ENCODE measurements at places on chromosomes 3 and 15.

- no peak for DNase-seq
Measured at GRCh38 chr3:53913401-53913800, 21.7 kb upstream of the SELENOK start.

DNA sequence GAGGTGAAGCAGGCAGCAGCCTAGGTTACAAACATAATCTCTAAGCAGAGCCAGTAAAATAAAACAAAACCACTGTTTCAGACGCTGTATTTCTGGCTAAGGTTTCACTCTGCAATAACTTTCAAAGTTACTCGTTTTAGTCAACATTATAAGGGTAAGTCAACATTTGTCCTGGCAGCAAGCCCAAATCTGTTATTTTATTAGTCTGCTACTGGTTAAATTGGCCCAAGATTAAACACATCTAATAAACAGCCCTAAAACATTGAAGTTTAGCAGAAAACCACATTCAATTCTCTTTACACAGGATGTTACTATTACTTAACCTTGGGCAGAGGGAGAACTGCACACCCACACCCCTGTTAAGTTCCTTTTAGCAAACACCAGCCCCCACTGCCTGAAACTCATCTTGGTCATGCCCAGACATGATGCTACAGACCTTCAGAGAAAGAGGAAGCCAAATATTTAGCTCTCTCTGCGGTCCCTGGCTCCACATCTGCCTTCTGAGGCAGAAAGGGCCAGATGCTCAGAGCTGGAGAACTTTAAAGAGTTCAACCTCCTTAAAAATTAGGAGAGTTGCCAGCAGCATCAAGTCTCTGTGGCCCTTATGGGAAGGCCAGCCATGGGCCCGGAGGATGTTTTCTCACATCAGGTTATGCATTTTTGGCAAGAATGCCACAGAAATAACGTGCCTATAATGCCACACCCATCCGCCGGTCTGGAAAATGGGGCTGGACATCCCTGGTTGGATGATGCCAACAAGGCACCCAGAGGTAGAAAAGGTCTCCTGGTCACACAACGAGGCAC, 17.9 kb downstream of the ARHGEF3 start:
- no peak for DNase-seq

- DNase-seq = no peak
Measured at GRCh38 chr3:197356275-197356674, 57.9 kb upstream of the DLG1 start.

- DNase-seq = no peak
Measured at GRCh38 chr15:87732976-87733375, 523.6 kb downstream of the NTRK3 start.

DNA sequence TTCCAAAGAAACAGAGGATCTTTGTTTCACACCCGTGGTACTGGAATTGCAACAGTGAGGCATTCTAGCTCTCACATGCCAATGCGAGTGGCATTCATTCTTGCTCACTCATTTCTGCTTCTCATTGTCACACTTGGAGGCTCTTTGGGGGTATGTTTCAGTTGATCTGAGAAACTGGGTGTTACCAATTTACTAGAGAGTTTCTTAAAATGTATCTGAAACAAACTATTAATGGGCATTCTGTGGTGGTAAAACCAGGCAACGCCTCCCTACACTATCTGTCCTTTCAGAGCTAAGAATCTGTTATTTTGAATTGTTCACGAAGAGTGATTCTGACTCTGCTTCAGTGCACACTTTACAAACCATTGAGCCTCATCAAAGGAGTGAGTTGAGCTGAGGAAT, 140.6 kb upstream of the BHLHE40 start:
- DNase-seq = no peak

GRCh38 chr15:80099241-80099640, 39.8 kb downstream of the ZFAND6 start:
- DNase-seq = no peak

DNA sequence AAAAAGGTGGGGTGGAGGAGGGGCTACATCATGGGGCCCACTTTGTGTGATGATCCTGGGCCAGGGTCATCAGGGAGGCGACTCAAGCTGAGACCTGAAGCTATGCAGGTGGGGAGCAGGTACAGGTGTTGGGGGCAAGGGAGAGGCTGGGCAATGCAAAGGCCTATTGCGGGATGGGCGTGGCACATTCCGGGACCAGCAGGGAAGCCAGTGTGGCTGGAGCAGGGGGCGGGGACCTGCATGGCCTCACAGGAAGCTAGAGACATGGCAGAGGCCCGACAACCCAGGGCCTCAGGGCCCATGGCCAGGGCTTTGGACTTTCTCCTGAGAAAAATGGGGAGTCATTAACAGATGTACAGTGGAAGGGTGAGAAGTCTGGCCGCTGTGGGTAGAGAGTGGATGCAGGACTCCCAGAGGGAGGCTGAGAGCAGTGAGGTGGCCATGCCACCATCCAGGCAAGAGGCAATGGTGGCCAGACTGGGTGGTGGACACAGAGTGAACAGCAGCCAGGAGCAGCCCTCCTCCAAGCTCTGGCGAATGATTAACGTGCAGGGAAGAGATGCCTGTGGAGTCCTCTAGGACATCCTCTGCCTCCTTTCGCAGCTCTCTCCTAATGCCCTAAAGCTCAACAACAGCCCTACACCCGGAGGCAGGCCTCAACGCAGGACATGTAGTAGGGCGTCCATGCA, 122.6 kb upstream of the ATP2B2 start:
- DNase-seq = no peak

DNA sequence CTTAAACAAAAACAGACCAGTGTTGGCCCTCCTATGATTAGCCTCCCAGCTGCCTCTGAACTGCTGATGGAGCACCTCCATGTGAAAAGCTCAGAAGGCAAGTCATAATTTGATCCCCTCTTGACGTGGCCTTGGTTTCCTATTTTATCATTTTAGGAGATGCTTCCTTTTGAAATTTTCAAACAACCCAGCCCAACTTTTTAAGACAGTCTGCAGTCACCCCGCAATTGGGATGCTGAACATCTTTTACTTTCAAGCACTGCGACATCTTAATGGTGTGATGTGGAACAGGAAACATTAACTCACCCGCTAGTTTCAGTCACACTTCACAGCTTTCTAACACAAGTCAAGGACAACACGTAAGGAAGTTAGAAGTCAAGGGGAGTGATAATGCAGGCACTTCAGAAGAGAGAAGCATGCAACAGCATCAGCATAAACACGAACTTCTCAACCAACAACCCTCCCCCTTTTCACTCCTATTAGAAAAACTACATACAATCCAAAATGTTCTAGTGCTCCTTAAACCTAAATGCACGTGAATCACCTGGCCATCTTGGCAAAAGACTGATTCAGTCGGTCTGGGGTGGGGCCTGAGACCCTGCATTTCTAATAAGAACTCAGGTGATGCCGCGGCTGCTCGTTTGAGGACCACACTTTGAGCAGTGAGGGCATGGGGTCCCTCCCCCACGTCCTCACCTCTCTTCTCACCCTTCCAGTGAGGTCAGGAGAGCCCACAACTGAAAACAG, 161.5 kb downstream of the FOXP1 start:
- DNase-seq = no peak

DNA sequence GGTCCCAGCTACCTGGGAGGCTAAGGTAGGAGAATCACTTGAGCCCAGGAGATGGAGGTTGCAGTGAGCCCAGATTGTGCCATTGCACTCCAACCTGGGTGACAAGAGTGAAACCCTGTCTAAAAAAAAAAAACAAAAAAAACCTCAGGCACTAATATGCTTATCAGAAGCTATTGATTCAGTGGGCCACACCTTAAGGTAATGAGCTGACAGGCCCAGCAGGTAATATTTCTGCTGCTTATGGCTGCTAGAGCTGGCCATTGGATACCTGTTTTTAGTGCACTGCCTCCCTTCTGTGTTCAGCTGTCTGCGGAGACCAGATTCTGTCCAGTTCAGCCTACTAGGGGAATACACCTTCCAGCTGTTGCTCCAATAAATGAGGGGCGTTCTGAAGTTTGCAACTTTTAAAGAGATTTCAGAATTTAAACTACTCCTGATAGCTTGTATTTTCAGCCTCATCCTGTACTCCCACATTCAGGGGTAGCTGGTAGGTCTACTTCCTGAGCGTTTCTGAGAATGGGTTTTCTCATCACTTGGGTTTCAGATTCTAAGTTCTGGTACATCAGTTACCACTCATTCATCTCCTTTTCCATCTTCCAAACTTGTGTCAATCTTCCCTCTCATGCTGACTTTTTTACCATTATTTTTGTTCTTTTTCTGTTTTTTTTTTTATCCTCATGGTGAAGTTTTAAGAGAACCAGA, 69.0 kb downstream of the ATP11B start:
- no peak for DNase-seq

- DNase-seq = no peak
Measured at GRCh38 chr3:190209533-190209932, 88.8 kb upstream of the P3H2 start.

DNA sequence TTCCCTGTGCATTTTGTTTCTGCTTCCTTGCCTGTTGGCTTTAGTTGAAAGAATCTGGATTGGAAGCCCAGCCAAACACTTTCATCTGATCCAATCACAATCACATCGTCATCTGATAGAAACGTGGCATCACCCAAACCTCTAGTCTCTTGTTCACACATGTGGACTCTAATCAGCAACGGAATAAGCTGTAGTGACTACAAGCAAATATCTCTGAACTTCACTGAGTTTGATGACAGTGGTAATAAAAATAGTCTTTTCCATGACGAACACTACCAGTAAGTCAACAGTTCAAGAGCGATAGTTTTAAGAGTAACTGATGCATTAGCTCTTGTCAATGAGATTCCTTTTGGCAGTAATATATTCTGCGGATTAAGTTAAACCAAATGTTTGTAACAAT, 22.8 kb upstream of the MECOM start:
- no peak for DNase-seq

- DNase-seq = peak; percentile 79
Measured at GRCh38 chr3:98602078-98602678, 8.8 kb upstream of the CPOX start.

DNA sequence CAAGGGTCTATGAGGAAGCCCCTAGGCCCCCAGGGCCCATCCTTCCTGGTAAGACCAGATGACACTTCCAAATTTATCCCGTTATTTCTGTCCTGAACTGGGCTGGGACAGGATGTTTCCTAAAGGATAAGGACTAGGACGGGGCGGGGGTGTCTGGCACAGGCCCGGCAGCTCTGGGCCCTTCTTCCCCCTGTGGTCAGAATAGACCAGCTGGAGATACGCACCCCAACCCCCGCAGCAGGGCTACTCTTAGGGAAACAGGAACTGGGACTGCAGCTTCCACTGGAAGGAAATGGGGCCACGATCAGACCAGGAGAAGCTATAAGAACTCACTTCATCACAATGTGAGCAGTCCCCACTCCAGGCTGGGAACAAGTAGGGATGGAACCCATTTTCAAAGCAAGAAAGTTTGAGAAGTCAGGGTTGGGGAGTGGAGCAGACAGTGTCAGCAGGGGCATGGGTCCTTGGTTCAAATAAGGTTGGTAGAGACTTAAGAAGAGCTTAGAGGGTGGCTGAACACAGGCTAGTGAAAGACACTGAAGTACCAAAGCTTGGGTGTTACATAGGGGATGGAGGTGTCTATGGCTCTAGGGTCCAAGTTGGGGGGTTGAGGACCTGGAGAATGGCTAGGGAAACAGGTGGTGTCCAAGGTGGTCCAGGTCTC, 1.1 kb downstream of the NCKIPSD start:
- DNase-seq = no peak

DNA sequence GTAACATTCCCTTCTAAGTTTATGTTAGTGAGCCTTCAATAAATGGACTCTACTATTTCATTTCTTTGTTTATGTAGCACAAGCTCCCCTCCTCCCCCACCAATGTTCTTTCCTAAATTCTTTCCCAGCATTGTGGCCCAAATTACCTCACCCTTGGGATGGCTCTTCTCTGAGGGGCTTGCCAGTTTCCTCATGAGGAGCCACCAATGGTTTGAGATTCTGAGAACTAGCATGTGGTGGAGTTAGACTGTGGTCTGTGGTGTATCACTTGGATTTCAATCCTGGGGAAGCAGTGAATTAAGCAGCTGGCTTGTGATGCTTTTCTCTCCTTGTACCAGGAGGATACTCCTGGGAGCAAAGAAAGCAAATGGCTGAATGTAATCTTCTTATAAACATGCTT, 50.0 kb upstream of the NPHP3 start:
- no peak for DNase-seq

DNA sequence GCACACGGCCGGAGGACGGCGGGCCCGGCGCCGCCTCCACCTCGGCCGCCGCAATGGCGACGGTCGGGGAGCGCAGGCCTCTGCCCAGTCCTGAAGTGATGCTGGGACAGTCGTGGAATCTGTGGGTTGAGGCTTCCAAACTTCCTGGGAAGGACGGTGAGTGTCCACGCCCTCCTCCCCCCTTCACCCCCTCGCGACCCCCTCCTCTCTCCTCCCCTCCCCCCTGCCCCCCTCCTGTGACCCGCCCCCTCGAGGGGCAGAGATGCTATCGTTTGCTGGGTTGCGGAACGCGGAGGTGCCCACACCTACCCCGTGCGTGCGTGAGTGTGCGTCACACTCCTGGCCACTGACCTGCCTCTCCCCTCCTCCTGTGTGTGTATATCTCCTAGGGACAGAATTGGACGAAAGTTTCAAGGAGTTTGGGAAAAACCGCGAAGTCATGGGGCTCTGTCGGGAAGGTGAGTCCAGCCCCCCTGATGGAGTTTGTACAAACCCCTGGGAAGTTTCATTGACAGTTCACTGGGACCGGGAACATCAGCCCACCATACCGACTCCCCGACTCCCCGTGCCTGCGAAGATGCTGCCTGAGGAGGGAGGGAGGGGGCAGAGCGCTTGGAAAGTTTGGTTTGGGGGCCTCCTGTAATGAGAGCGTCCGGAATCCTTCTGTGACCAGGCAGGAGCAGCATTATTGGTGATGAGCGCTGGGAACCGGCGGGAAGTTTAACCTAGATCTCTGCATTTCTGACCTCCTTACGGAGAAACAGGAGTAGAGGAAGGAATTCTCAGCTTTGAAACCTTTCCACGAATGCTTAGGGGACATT, 795 bp upstream of the SCAANT1 start:
- DNase-seq = peak; percentile 49

DNA sequence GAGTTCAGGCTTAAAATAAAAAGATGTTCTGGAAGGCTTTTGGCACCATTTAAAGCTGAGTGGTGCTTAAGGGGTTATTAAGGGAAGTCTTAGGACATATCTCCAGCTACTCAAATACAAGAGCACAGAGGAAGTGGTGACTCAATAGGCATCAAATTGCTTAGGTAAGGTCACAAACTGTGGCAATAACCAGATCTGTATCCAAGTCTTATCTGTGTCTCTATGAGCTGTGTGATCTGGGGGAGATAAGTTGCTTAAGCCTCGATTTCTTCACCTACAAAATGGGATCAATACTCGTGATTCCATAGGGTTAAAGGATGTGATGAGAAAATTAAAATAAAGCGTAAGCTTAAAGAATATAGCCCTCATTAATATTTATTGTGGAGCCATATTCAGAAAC, 7.6 kb downstream of the HDC start:
- DNase-seq = no peak

- DNase-seq = no peak
Measured at GRCh38 chr3:161296814-161297213, 74.5 kb downstream of the SPTSSB start.

- DNase-seq = no peak
Measured at GRCh38 chr3:55065331-55065730, 137.5 kb upstream of the LRTM1 start.

- peak; percentile 30 for DNase-seq
Measured at GRCh38 chr15:98428253-98428989, 219.9 kb upstream of the IGF1R start.

- no peak for DNase-seq
Measured at GRCh38 chr15:25693321-25694238, 169.5 kb downstream of the ATP10A start.

All from hematopoietic multipotent progenitor cell treated with erythropoietin and hydrocortisone succinate and interleukin-3 and kit ligand, for 15 days (in vitro differentiated cells).